AG04449 (cell line): ENCODE measurements at places on chromosomes 1 and 21.

- peak; percentile 69 for DNase-seq
Measured at GRCh38 chr21:33760641-33761440, 118.5 kb downstream of the ITSN1 start.

DNA sequence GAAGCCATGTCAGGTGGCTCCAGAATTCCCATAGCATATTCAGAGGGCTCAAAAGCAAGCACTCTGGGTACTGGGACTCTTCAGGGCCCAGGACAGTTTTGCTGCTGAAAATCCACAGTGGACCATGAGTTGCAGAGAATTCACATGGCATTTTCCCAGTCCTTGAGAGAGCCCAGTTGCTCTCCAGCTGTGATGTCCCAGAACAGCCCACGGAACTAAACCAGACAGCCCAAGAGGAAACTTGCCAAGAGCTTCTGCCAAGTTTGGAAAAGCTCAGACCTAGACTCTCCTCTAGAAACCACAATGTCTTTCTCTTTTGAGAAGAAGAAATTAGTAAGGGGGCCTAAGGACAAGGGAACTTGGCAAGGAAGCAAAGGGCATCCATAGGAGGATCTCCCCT lies 69.4 kb downstream of the RGS2 start:
- no peak for DNase-seq

- peak; percentile 38 for DNase-seq
Measured at GRCh38 chr1:17696417-17697301, 58.5 kb upstream of the ACTL8 start.

DNA sequence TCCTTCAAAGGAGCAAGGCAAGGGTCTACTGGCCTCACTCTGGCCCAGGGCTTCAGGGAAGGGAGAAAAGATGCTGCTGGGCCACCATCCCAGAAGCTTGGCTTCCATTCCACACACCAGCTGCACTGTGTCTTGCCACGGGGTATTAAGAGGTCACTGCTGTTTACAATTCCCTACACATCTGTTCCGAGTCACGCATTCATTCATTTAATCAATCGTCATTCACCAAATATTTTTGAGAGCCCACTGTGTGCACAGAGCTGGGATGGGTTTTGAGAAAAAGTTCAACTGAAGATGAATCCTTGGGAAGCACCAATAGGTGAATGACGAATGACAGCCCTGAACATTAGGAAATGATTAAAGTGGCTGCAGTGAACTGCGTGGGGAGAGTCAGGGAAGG lies 101.7 kb downstream of the NAV1 start:
- no peak for DNase-seq

DNA sequence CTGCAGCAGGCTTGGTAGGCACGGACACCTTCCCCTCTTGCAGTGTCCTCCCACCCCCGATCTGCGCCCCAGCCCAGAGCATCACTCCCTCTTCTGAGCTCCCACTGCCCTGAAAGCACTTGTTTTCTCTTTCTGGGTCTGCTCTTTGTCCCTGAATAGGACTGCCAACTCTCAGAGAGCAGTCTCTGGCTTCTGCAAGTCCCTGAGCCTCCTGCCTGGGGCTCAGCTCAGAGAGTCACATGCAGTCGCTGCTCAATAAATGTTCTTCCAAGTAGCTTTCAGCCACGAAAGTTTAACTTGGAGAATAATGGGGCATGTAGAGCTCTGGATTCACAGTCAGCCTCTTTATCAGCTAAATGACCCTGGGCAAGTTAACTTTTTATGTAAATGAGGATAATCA lies 205.6 kb downstream of the HIVEP3 start:
- no peak for DNase-seq

GRCh38 chr1:19250629-19251304 lies 557 bp downstream of the EMC1 start:
- DNase-seq: no peak

DNA sequence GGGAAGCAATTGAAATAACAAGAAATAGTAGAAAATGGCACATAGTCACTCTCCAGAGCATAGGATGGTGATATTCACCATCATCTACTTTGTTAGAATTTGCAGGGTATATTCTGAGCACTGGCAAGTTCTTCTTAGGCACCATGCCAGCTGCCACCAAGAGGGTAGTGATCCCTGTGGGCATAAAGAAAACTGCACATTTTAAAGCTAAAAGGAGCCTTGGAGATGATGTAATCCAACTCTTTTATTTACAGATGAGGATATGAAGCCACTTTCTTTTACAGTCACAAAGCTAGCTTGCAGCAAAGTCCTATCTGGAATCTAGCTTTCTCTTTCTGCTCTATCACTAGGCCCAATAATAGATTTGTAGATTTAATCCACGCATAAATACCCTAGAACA lies 69.0 kb downstream of the PTGER3 start:
- no peak for DNase-seq
